Stimulated activated CD4-positive, alpha-beta T cell treated with anti-CD3 and anti-CD28 coated beads, TNF-alpha, amount 100 ng/mL, for 1 hour (primary cell): ENCODE measurements at places on chromosomes 2 and 18.

GRCh38 chr18:12491611-12492435 lies 84.1 kb downstream of the PRELID3A start:
- no peak for DNase-seq

DNA sequence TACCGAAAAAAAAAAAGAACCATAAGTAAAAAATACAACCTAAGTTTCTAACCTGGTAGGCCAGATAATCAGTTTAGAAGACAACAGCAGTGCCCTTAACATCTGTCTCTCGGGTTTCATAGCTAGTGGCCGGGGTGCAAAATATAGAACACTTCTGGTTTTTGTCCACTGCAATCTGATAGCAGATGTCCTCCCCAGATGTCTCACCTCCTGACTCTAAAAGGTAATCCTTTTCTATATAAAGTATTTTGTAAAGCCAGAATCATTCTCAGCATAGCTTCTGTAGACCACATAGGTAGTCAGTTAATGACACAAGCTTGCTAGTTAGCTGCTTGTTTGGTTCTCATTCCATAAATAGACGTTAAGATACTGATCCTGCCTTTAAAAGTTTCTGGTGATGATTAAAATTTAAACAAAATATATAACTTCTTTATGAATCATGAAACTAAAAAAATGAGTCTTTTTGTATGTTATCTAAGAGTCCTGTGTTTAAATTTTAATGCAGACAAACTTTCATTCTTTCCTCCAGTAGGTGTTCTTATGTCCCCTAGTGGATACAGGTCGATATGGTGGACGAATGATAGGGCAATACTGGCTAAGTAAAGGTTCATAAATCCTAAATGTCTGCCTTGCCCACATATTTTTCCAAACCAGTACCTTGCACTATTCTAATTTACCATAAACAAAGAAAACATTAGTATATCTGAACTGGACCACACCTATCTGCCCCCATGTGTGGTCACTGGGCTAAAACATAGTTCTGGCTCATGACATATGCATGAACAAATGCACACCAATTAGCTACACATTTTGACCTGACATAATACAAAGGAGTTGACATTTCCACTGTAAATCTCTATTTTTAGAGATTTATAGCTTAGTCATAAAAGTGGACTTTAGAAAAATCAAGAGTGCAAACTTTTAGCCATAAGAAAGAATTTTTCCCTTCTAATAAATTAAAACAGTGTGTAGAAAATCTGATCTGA lies 171.0 kb downstream of the SRBD1 start:
- DNase-seq = no peak

GRCh38 chr2:111618226-111618977 lies 265.6 kb downstream of the ANAPC1 start:
- no peak for DNase-seq

DNA sequence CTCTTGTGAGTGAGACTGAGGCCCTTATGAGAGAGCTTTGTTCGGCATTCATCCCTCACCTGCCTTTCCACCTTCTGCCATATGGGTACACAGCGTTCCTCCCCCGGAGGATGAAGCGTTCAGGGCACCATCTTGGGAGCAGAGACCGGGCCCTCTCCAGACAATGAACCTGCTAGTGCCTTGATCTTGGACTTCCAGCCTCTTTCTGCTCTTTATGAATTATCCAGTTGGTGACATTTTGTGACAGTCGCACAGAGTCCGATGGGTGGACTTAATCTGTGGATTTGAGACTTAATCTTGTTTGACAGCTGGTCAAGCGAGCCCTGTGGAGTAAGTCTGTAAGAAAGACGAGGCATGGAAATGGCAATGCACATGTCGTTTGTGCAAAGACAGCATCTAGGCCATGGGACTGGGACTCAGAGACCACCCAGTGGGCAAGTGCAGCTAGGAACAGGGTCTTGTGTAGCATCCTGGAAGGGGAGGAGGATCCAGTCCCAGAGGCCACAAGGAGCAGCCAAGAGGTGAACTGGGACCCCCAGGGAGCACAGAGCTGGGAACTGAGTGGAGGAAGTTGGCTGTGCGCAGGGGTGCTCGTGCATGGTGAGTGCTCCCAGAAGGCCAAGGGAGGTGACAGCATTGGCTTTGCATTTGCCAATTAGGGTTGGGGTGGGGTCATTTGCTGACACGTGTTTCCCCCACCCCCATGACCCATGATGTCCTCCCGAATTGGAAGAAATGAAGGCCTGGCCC lies 69.5 kb upstream of the HDAC4 start:
- no peak for DNase-seq

DNA sequence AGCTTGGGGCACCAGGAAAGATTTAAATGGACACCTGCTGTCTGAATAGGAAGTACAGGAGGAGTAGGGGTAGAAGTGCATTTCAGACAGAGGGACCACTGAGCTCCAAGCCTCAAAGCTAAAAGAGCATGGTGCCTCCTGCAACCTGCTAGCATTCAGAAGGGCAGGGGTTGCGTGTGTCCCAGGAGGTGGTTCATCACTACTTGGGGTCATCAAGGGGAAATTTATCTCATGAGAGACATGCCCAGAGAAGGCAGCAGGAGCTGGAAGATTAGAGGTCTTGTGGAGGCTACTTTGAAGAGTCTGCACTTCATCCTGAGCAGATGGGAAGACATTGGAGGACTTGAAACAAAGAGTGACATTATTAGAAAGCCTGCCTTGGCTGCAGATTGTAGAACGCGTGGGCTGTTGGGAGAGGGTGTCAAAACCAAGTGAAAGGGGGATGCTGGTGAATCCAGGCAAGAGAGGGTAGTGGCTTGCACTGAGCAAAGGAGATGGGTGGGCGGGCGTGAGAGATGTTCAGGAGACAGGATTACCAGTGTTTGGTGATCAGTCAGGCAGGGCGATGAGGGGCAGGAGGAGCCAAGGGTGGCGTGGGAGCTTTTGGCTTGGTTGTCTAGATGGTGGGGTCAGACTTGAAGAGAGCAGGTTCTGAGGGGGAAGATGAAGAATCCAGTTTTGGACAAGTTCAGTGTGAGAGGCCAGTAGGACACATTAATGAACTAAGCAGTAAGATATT lies 154.0 kb downstream of the DYSF start:
- no peak for DNase-seq

- no peak for DNase-seq
These were observed 227.7 kb upstream of the BOD1L2 start for GRCh38 chr18:56919190-56919589.

- no peak for DNase-seq
These were observed 12.5 kb downstream of the SPTBN1 start for GRCh38 chr2:54468673-54469072.

DNA sequence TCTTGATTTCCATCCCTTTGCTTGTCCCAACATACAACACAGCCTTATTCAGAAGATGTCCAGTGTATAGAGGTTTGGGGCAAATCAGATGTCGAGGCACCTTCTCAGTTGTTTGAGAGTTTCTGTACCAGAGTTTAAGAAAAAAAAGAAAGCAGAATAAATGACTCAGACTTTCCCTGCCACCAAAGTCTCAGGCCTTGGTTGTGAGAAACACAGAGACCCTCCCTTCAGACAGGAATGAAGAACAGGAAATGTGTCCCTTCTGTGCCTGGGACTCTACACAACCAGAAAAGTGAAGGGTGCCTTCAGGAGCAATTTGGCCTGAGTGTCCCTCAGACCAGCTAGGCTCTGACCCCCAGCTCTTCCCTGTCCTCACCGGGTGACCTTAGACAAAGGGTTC lies 37.3 kb upstream of the REL start:
- DNase-seq = no peak

DNA sequence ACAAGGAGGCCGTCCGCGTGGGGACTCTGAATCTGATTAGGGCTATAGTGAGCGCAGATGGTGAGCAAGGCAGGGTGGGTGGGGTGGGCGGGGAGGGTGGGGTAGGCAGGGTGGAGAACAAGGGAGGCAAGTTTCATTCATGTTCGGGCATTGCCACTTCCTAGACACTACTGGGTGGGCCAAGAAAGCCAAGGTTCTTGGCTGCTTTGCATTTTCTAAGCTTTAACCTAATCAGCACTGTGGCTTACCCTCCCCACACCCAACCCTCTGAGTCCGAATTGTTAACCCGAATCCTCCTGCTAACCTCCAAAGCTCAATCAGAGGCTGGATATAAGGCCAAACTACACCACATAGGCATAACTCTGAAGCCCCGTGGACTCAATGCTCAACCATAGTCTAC lies 18.1 kb downstream of the MROH2A start:
- no peak for DNase-seq

- no peak for DNase-seq
These were observed 91.1 kb upstream of the EPC2 start for GRCh38 chr2:148553332-148553887.

DNA sequence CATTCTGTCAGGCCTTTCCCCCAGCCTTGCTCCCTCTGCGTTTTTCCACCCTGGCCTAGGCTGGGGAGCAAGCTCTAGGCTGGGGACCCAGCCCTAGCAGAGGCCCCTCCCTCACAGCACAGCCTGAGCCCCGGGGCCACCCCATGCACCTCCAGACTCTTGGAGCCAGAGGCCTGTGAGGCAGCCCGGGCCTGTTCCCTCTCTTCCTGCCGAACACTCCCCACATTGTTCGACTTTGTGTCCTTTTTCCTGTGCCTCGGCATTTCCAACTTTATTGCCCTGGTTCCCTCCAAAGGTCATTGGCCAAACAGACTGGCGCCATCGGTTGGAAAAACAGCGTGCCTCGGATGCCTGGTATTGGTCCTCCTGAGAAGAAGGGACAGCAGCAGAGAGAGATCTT lies 79.7 kb downstream of the HS1BP3 start:
- DNase-seq = no peak

GRCh38 chr18:54734059-54734458 lies 94.2 kb upstream of the RAB27B start:
- no peak for DNase-seq

DNA sequence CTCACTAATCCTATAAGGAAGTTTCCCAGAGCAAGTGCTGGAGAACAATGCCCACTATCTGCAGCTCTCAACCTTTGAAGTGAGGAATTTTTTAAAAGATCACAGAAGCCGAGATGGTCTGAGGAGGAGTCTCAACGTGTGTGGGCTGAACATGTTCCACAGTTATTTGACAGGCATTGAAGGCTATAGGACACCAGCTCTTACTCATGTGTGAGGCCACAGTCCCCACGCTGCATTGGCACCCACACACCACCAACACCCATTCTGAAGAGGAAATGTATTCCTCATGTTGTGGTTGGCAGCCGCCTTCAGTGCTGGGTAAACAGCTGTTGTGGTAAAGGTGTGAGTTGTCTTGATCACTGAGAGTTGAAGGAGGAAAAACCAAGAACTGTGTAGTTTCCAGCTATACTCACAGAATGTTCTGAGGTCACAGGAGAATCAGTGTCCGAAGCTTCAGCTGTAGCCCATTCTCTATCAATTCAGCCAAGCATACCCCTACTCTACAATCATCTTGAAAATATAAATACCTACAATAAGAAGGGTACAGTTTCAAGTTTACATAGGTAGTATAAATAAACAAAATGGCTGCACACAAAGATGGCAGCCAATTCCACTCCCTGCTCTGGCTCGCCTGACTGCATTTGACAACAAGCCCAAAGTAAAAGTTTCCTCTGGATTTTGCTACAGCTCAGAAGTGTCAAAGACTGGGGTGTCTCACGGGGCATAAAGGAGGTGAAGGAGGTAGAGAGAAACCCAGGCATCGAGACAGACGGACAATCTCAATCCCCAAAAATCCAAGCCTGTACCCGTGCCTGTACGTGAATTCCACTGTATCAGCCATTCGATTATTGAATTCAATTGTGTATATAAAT lies 12.1 kb downstream of the CD226 start:
- DNase-seq = peak; percentile 67

GRCh38 chr2:57622009-57622408 lies 424.6 kb upstream of the VRK2 start:
- DNase-seq = no peak

DNA sequence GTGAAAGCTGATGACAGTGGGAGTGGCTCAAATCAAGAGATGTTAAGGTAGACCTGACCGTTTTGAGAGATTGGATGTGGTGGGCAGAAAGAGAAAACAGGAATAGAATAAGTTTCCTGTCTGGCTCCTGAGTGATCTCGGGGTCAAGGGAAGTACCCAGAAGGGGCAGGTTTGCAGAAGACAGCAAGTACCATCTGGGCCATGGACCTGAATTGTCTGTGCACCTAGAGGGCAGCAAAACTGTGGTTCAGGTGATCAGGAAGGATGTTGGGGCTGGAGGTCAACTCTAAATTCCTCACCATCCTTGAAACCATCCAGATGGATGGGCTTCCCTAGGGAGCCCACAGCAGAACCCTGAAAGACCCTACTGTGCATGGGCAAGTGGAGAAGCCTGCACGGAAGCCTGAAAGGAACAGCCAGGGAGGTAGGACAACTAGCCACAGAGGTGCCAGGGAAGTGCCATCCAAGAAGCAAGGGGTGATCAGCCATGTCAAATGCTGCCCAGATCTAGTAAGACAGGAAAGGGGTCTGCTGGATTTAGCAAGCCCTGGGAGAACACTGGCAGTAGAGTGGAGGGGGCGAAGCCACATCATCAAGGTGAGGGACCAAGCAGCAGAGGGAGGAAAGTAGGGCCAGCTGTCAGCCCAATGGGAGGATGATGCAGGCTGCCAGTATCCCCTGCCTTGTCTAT lies 8.0 kb downstream of the TEX261 start:
- DNase-seq = no peak

DNA sequence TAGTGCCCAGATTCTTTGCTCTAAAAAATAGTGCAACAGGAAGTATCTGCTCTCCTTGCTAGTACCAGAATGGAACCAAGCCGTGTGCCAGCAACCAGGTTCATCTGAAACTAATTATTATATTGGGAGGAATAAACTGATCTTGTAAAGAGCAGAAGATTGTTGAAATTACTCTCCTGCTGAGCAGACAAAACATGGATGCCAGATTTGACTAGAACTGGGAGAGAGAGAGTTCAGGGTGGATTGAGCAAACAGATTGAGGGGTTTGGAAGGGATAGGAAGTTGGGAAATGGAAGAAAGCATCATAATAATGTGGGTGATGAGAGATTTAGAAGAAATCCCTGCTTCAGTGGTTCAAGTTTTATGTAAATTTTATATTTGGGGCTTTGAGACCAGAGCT lies 160.1 kb upstream of the RASGRP3 start:
- DNase-seq = no peak
